Effector CD4-positive, alpha-beta T cell (primary cell): ENCODE measurements at places on chromosomes 16 and 17.

DNA sequence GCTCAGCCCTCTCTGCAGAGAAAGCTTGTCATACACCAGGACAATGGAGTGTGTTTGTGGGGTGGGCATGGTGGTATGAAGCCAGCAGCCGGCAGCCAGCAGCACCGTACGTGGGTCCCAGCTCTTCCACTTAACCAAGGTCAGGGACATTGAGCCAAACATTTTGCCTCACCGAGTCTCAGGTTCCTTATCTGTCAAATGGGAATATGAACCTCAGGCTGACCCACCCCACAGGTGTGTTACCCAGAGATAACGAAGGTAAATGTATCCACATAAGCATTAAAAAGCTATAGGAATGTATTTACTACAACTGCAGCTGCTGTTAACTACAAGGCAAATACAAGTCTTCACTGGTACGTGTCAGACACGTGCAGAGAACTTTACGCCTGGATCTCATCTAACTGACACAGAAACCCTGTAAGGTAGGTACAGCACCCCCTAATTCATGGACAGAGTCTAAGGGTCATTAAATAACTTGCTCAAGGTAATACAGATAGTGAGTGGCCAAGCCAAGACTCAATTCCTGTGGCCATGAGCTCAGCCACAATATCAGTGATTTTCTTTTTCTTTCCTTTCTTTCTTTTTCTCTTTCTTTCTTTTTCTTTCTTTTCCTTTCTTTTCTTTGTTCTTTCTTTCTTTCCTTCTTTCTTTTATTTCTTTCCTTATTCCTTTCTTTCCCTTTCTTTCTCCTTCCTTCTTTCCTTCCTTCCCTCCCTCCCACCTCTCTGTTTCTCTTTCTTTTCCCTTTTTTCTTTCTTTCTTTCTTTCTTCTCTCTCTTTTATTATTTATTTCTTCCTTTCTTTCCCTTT lies 990 bp downstream of the SLC5A11 start:
- no peak for DNase-seq

DNA sequence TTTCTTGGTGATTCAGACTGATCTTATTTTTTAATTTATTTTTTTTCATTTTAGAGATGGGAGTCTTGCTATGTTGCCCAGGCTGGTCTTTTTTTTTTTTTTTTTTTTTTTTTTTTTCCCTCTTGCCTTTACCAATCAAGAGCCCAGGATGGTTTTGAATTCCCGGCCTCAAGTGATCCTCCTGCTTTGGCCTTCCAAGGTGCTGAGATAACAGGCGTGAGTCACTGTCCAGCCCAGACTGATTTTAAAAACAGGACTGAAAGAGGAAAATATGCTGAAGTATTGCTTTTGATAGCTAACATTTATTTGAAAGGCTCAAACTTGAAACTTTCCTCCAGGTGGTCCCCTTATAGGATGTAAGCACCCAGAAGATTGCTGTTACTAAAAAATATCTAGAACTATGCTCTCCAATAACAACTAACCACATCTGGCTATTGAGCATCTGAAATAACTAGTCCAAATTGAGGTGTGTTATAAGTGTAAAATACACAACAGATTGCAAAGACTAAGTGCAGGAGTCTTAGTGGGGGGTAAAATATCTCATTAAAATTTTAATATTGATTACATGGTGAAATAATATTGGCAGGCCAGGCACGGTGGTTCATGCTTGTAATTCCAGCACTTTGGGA lies 15.8 kb upstream of the BRIP1 start:
- DNase-seq: no peak

DNA sequence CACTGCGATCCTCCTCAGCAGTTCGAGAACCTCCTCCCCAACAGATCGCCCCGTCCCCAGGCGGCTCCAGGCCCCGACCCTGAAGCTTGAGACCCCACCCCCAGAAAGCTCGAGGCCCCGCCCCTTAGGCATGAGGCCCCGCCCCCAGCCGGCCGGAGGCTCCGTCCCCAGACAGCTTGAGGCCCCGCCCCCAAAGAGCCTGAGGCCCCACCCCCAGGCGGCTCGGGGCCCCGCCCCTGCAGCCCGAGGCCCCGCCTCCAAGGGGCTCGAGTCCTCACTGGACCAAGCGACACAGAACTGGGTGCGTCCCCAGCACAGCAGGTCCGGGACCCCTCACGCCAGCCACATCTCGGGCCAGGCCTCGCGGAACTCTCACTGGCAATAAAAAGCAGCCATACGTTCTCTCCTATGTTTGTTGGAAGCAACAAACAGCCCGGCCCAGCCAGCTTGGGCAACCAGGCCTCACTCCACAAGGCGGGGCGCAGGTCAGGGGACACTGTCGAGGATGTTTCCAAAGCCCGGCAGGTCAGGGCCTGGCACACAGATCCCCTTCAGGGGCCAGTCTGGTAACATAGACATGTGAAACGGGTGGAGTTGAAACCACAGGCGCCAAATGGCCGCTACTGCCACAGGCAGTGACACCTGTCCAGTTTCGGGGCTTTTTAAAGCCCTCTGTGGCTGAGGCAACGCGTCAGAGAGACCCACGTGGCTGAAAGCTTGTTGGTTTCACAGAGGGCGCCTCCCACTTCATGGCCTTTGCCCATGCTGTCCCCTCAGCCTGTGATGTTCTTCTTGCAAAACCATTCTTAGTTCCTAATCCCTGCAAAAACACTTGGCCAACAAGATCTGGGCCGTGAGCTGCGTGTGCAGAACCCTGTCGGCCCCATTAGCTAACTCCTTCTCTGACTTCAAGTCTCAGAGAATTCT lies 224.2 kb downstream of the PARN start:
- no peak for DNase-seq

- DNase-seq: no peak
Observed at GRCh38 chr16:12235110-12235509, 258.6 kb downstream of the SNX29 start.

GRCh38 chr16:58293449-58293848 lies 1.4 kb downstream of the PRSS54 start:
- DNase-seq: no peak

- no peak for DNase-seq
Observed at GRCh38 chr17:34172390-34172918, 82.6 kb upstream of the CCL2 start.

DNA sequence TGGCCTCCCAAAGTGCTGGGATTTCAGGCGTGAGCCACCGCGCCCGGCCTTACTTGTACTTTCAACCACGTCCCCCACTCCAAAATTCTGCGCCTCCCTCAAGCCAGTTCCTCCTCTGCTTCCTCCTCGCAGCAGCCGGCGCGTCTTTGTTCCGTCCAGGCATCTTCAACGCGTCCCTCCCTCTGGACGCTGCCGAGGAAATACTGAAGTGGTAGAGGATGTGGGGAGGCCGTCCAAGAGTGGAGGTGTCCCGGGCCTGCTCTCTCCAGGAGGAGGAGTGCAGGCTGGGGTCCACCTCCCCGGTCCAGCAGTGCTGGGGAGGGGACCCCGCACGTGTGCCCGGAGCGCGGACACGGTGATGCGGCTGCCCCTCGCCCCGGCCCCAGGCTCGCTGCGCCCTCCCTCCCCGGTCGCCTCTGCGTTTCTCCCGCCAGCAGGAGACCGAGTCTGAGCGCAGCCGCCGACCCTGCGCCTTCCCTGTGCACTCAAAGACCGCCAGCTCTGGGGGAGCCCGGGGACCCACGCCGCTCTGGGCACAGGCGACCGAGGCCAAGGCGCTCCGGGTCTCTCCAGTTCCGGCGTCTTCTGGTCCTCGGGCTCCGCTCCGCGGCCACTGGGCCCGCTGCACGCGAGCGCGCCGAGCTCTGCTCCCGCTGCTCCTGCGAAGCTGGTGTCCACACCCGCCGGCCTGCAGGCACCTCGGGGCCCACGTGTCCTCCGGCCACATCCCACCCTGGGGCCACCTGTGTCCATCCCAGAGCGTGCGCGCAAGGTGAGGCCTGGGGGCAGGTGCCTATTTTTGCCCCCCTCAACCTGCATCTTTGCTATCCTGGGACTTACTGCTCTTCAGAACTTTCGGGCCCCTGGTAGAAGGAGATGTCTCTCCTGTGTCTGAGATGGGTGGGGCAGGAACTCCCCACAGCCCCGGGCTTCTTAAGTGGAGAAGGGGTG lies 31.7 kb downstream of the OSBPL7 start:
- no peak for DNase-seq

DNA sequence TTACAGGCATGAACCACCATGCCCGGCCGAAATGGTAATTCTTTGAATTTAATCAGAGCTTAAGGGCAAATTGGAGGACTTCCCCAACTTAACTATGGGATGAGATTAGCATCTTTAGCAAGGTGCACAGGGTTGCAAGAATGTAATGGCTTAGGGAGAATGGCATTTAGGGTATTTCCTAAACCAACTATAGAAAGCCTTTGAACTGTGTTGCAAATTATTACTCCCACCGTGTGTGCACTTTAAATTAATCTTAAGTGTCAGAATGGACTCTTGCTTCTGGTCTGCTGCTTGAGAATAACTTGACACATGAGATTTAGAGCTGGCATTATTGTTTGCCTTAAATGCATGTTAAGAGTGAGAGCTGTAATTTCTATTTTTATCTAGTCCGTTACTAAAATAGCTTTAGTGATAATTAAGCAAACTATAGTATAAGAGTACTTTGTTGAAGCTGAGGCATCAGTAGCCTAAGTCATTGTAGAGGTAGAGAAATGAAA lies 59.8 kb downstream of the TUBD1 start:
- no peak for DNase-seq
